ENCODE measurements at places on chromosomes 13 and 19.

DNA sequence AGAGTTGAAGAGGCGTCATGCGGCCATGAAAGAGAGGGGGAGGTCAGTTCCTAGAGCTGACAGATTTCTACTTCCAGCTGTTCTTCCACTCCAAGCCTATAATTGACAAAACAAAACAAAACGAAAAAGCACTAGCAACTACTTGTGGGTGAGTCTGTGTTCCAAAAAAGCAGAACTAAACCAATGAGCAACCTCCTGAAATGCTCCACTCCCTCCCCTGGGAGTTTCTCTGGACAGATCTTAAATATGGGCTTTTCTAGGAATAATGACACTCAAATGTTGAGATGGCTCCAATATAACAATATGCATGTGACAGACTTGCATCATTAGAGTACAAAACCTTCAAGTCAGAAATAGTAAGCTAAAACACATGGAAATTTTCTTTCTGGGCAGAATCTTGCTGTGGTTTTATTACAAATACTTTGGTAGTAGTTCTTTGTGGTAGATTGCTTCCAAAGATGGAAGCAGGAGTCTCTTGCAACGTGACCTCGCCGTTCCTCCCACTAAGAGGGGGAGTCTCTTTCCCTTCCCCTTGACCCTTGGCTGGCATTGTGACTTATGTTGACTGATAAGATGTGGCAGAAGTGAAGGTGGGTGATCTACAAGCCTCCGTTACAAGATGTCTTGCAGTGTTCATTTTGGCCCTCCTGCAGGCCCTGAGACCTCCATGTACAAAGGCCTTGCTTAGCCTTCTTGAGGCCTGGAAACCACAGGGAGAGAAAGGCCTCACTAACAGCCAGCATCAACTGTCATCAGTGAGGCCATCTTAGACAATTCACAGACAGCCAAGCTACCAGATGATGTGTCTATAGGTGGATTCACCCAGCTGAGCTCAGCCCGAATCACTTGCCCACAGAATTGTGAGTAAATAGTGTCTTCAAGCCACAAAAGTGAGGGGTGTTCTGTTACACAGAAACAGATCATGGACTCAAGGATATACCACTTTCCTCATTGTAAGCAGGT lies 173.1 kb upstream of the RFC3 start:
- DNase-seq: no peak

DNA sequence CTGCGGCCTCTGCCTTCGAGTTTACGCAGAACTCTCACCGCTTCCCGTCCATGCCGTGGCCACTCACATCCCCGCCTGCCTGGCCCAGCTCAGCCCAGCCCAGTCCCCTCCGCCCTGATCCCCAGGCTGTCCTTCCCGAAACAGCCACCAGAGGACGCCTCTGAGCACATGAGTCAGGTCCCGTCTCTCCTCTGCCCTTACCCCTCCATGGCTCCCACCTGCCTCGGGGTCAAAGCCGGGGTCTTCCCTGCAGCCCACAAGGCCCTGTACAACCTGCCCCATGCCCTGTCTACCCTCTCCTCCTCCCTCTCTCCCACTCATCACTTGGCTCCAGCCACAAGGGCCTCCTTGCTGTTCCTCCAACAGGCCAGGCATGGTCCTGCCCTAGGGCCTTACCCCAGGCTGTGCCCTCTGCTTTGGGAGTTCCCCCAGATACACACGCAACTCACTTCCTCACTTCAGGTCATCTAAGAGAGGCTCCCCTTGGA lies 8.1 kb upstream of the SEMA6B start:
- no peak for DNase-seq

- no peak for DNase-seq
These were observed 18.4 kb upstream of the CCL25 start for GRCh38 chr19:8034178-8034525.

GRCh38 chr13:66508153-66508909 lies 721.8 kb downstream of the PCDH9 start:
- DNase-seq: no peak

GRCh38 chr13:46858776-46859175 lies 38.1 kb downstream of the HTR2A start:
- DNase-seq: no peak

DNA sequence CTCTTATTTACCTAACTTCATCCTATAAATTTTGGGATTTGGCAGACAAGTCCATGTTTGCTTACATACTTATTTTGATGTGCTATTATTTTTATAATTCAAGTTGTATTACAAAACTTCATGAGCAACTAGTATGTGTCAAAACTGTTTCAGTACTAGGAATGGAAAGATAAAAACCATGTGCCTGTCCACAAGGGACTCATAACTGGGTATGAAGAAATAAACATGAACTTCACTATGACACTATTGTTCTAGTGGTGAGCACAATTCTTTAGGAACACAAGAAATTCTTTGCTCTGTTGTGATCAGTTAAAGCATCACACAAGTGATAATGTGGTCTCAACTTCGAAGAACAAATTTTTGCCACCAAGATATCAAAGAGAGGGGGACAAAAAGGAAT lies 97.5 kb upstream of the FBXL3 start:
- DNase-seq: no peak

DNA sequence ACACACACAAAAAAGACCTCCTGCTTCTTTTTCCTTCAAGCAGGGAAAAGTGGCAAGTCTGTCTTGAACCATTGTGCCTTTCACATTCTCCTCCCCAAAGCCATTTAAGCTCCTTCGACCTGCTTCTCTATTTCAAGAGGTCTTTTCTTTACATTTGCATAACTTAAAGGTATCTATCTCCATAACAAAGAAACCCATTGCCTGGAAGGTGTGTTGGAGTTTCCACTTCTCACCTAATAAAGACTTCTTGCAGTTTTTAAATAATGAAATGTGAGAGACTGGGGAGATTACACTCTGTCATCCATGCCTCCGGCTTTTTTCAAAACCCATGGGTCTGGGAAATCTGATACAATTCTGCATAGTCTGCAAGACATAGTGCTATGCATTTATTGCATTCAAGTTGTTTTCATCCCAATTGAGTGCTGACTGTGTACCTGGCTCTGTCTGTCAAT lies 41.8 kb upstream of the NBEA start:
- DNase-seq: no peak

DNA sequence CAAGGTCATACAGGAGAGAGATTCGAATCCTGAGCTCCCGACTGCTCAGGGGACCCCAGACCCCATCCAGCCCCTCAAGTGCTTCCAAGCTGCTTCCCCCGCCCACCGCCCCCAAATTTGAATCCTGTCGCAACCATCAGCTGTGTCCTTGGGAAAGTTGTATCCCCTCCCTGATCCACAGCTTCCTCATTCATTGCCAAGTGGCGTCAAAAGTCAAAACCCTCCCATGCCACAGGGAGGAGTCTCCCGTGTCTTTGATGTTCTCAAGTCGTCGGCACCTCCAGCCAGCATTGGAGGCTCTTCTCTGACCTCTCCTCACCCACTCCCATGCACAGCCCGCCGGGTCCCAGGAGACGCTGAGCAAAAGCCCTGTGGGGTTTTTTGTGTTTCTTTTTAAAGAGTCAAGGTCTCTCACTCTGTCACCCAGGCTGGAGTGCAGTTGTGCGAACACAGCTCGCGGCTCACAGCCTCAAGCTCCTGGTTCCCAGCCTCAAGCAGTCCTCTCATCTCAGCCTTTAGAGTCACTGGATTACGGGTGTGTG lies 2.8 kb upstream of the IFI30 start:
- no peak for DNase-seq

DNA sequence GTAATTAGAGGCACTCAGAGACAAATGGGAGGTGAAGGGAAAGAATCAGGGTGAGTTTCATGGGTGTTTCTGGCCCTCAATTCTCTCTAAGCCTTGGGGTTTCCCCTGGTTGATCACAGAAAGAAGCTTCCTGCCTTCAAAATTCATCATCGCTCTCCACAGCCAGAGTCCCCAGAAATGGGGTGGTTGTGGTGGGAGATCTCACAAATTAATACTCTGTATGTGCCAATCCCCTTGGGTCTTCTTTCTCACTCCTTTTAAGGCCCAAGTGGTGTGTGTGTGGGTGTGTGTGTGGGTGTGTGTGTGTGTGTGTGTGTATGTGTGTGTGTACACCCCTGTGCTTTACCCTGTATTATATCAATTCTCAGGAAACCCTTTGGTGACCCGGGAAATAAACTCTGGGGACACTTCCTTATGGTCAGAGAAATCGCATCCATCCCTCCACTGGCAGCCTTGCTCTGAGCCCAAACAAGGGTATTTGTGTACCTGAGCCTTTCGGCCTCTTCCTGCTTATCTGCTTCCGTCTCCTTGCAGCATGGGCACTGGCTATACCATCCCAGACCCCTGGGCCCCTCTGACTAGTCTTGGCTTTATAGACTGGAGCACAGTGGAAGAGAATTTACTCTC lies 2.8 kb upstream of the FCGBP start:
- DNase-seq: no peak

DNA sequence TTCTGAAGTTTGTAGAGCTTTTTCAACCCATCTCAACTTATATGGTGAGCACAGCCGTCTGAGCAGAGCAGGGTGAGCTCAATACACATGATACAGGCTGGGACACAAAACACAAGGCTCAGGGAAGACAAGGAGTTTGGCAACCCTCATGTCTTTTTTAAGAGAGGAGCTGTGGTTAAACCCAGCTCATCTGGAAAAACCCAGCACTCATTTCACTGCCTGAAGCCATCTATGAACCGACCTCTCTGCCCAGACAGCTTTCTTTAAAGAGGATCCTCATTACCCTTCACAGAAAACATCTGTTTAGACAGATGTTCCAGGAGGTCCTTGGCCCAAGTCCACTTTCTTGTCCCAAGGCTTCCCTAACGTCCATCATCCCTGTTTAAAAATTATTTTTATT lies 170.0 kb upstream of the TSHZ3 start:
- no peak for DNase-seq

GRCh38 chr13:100584896-100585295 lies 3.7 kb downstream of the GGACT start:
- no peak for DNase-seq

GRCh38 chr19:15010501-15011300 lies 31.0 kb upstream of the SLC1A6 start:
- DNase-seq: no peak

- peak; percentile 84 for DNase-seq
These were observed 651.2 kb downstream of the SLITRK6 start for GRCh38 chr13:85148009-85148408.

- DNase-seq: no peak
These were observed 2.5 kb downstream of the PRKCSH start for GRCh38 chr19:11437955-11438354.

DNA sequence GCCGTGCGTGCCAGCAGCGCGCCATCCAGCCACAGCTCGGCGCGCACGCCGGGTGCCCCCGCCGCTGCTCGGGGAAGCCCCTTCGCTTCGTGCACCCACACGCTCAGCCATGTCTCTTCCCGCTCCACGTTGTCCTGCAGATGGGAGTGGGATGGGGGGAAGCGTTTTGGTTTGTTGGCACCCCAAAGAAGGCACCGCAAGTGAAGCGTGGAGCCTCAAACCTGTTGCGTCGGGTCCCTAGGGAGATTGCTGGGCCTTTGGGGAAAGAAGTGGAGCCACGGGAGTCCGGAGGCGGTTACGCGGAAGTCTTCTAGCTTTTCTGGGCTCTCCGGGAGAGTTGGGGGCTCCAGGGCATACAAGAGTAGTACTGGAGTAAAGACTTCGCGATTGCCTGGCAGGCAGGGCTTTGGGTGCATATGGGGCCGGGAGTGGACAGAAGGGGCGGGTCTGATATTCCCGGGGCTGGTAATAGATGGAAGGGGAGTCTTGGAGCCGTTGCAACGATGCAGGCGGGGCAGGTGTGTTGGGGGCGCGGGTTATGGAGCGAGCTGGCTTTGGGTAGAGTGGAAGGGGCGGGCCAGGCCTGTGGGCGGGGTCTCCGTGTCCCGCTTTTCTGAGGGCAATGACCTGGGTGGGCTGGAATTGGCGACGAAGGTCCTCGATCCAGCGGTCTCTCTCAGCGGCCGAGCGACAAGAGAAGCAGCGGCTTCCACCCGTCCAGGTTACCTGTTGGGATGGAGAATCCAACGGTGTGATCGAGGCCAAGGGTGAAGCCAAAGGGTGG lies 6.5 kb downstream of the RASAL3 start:
- no peak for DNase-seq

DNA sequence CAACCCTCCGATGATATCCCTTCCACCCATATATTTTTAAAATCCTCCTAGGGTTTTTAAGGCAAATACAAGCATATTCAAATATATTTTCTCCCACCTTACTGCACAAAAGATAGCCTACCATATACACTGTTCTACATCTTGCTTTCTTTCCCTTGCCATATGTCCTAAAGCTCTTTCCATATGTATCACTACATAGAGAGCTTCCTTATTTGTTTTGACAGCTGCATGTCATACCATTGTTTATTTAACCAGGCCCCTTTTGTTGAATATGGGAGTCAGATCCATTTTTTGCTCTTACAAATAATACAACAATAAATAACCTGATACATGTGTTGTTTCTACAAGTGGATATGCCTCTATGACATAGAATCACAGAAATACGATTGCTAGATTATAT lies 32.8 kb upstream of the WDFY2 start:
- no peak for DNase-seq

DNA sequence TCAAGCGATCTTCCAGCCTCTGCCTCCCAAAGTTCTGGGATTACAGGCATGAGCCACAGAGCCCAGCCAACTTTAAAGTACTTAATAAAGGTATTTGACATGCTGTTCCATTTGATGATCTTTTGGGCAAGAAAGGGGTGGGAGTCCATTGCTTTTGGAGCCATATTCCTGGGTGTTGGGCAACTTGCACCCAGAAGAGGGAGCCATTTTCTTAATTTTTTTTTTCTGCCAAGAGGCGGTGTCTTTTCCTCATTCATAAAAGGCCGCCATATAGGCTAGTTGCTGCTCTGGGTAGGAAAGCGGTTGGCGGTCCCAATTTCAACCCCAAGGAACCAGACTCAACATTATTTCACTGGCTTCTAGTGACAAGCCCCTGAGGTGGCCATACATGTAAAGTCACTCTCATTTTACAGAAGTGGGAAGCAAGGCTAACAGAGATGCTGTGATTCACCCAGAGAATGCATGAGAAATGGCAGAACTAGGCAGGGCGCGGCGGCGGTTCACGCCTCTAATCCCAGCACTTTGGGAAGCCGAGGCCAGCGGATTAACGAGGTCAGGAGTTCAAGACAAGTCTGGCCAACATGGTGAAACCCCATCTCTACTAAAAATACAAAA lies 139.6 kb downstream of the CACNA1A start:
- DNase-seq: no peak

DNA sequence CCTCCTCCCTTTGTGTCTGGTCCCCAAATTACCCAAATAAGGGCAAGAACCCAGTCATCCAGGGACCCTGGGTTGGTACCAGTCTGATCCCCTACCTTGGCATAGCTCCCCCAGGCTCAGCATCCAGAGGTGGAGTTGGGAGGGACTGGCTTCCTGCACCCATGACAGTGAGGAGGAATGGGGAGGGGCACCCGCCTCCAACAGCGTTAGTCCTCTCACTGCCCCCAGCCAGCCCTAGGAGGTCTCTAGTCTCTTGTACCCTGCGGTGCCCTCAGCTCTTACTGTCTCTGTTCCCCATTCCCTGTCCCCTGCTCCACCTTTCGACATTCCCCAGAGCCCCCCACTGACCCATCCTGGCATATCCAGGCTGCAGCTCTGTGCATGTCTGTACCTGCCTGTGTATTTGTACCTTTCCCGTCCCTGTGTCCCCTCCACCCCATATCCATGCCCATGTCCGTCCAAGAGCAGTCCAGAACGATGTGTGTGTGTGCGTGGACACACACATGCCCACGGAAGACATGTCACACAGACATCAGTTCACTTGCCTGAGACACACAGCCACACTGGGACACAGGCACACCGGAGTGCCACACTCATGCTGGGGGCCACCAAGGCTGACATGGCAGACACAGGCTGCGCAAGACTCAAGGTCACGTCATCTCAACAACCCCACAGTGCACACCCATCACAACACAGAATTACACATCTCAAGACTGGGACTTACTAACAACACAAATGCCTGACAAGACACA lies 17.8 kb downstream of the ERFL start:
- DNase-seq: no peak

- no peak for DNase-seq
These were observed 26.0 kb upstream of the IRS2 start for GRCh38 chr13:109812382-109812781.

Data from COR-L47 (cell line).